ENCODE measurements at places on chromosomes 5 and 9.

DNA sequence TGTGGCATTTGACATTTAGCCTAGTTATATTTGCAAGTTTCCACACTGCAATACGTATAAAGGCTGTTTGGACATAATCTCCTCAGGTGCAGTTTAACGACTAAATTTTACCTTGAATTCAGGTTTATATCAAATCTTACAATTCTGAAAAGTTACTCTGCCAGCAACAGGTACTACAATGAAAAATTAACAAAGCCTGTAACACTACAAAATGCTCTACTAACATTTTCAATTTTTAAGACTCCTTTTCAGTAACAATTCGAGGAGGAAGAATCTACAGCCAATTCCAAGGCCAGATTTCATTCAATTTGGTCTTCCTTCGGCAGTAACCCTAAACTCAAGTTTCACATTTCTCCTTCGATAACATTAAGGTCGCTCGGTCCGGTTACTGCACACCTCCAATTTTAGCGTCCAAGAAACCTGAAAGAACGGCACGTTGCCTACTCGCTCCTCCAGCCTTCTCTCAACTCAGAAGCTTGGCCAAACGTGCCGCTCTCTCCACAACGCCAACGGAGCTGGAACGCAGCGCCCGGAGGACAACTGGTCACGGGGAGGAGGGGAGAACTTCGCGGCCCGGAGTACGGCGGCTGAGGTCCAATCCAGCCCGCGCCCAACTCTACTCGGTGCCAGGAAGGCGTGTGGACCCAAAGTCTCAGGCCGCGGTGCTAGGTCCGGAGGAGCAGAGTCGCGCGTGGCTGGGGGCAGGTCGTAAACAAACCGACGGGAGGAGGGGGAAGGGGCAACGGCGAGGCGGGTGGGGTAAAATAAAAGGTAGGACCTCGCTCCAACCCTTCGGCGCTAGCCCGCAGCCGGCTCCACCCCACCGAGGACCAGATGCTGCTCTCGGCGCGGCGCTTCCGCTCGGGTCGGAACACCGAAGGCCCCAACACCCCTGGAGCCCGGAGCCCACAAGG, 681 bp downstream of the FNIP1 start:
- DNase-seq = no peak

DNA sequence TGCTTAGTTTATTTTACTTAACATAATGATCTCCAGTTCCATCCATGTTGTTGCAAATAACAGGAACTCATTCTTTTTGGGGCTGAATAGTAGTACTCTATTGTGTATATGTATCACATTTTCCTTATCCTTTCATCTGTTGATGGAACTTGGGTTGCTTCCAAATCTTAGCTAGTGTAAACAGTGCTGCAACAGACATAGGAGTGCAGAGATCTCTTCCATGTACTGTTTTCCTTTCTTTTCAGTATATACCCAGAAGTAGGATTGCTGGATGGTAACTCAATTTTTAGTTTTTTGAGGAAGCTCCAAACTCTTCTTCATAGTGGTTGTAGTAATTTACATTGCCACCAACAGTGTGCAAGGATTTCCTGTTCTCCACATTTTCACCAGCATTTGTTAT, 138.8 kb upstream of the POC5 start:
- no peak for DNase-seq

DNA sequence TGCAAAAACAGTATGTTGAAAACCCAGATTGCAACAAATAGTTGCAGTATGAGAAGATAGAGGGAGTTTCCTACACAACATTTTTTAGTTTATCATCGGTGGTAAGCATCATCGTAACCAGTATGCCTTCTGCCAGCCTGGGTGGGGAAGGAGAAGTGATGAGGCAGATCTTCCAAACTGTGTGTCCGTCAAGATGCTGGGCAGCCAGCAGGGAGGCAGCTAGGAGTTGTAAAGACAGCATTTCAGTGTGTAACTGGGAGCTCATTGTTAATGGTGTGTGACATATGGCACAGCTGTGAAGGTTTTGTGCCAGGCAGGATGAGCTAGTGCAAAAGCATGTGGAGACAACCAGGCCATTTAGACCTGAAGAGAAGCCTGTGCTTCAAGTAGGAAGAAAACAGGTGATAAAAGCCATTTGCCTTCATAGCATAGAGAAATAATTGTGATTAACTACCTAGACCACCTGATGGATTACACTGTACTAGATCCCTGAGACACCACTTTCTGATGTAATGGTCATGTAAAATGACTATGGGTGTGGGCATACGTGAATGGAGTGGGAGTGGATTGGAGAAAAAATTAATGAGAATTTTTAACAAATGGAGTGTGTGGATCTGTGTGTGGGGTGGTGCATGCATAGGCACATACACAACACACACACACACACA, 347.0 kb upstream of the ADAMTSL1 start:
- DNase-seq = no peak

GRCh38 chr9:124359855-124360678, 55.2 kb downstream of the PSMB7 start:
- DNase-seq = no peak

DNA sequence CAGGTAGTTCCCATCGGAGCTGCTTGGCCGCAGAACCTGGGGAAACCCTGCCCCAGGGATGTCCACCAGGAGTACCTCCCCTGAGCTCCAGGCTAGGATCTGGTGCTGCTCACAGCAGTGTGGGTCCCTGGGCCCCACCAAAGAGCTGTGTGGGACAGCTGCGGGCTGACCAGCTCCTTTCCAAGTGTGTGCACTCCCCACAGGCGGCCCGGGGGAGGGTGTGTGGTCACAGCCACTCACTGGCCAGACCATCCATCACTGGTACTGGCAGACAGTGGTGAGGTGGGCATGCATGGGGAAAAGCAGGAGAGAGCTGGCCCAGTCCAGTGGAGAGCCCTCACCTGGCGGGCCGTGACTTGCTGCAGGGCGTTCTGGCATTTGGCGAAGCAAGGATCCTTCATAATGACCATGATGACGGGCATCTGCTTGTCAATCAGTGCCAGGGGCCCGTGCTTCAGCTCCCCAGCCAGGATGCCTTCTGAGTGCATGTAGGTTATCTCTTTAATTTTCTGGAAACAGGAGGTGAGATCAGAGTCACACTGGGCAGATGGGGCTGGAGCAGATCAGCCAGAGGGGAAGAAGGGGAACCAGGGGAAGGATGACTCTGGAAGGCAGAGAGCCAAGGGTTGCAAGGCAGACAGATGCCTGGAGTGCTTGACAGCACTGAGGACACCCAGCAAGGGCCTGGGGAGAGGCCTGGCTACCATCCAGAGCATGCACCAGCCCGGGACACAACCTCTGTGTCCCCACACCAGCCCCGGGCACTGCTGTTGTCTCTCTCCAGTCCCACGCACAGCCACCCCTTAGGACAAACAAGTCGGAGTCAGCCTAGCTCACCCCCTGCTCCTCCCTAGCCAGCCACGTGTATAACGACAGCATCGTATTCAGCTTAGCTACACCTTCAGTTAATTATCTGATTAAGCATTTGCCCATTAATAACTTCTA, 12.8 kb upstream of the MAPK9 start:
- DNase-seq = no peak

DNA sequence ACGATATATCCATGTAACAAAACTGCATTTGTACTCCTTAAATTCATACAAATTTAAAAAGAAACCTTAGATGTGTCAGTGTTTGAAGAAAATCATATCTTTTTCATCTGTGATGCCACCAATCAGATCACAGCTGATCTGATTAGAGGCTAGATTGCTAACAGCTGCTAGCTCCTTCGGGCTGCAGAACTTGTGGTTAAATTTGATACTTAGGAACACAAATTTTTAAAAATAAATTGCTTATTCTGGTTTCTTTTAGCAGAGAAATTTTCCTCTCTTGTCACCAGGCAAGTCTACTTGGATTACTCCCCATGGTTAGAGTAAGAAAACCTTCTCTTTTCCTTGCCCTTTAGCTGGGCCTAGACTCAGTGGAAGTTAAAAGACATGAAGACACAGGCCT, 94.6 kb upstream of the RANBP6 start:
- no peak for DNase-seq

- DNase-seq = no peak
Observed at GRCh38 chr9:100063185-100063584, 35.6 kb downstream of the ERP44 start.

DNA sequence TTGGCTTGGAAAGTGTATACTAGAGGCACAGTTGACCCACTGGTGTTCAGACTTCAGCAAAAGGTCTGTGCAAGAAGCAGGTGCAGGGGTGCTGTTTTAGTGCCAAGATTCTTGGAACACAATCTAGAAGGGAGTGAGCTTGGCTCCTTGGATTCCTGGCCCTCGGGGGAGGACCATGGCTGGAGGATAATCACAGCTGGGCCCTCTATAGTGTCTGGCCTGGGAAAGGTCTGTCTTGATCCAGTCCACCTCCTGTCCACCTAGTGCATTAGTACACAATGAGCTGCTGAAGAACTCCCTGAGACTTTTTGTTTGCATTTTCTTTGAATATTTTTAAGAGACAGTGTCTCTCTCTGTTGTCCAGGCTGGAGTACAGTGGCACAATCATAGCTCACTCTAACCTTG, 50.4 kb upstream of the PLPP1 start:
- no peak for DNase-seq

- no peak for DNase-seq
Observed at GRCh38 chr5:174211277-174211626, 165.7 kb downstream of the NSG2 start.

- no peak for DNase-seq
Observed at GRCh38 chr9:127366594-127366993, 30.4 kb upstream of the SLC2A8 start.

- DNase-seq = no peak
Observed at GRCh38 chr9:114307899-114308267, 15.0 kb upstream of the ORM1 start.

- DNase-seq = no peak
Observed at GRCh38 chr5:1214936-1215220, 10.3 kb upstream of the SLC6A18 start.

- DNase-seq = no peak
Observed at GRCh38 chr5:50888751-50889150, 222.3 kb downstream of the PARP8 start.

GRCh38 chr9:99485459-99485858, 263.4 kb downstream of the SEC61B start:
- DNase-seq = no peak

DNA sequence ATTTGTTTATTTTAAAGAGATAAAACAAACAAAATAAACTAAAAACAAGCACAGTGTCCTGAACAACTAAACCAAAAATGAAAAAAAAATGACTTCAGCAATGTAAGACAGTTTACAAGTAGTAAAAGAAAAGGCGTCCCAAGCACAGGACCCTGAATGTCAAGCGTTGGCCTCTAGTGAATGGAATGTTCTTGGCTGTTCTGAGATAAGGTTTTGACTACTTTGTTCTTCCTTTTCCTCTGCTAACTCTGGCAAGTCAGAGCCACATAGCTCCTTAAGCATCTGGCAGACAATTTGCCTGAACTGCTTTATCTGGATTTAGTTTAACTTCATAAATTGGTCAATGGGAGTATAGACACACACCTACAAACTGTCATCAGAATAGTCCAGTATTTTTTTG, 655.2 kb downstream of the ANXA1 start:
- no peak for DNase-seq

DNA sequence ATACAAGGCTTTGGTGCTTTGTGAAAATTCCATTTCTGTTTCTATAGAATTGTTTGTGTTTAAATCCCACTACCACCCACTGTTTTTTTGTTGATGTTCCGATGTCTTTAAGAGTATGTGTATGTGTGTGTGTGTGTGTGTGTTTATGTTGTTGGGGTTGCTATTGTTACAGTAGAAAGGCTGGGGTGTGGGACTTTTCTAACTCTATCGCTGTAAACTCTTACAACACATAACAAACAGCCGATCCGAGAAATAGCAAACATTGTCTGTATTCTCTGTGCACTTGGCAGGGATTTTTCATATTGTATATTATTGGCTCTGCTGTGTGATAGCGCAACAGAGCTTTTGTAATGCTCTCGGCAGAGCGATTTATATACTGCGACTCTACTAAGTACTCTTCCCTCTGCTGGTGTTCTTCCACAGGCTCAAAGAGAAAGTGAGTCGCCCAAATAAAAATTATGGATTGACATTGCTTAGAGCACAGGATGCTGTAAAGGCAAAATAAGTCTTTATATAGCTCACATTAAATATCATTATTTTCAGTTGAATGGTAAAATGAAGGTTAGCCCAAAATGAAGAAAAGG, 492.2 kb upstream of the ARRDC3 start:
- DNase-seq = no peak

- DNase-seq = no peak
Observed at GRCh38 chr9:84154320-84154719, 173.7 kb downstream of the RMI1 start.

DNA sequence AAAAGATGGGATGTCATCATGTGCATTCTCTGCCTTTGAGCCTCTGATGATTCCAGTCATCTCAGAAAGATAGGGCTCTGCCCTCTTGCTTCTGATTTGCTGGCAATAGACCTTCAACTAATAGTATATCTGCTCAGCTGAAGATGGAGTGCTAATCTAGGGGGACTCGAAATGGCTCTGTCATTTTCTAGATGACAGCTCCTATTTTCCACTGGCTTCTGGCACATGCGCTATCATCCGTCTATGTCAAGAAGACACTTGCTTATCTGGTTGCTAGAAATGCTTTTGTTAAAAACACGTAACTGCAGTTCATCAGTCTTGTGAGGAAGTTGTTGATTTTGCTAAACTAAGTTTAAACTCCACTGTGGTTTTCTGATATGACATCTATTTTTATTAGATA, 265.5 kb upstream of the ZNF608 start:
- no peak for DNase-seq

DNA sequence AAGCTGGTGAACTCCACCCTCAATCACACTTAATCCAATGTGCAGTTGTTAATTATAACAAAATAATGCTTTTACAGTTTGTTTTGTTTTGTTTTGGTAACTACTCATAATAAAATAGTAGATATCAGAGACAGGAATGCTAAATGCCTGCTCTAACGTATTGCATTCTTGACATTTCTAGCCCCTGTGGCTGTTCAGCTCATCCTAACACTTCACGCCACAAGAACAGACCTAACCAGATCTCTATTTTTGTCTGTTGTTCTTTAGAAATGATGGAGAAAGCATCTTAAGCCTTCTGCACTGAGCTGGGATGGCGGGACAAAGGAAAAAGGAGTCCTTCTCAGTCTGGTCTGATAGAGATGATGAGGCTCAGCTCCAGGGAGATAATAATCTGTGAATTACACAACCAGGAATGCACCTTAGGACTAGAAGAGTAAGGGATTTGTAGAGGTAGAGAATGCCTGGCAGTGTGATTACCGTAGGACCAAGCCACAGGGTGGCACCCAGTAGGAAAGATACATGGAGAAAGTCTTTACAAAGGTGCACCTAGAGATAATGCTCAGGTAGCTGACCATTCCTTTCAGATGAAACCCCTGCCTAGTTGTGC, 628.8 kb downstream of the PDE4D start:
- DNase-seq = no peak

All from DMS 273 treated with DMSO at 0.1 percent for 48 hours (cell line).